ENCODE measurements at places on chromosomes 7 and 10.

GRCh38 chr7:15303357-15303756 lies 258.5 kb downstream of the AGMO start:
- DNase-seq = no peak

- DNase-seq = no peak
Observed at GRCh38 chr7:75795831-75796285, 17.7 kb downstream of the CCL24 start.

- no peak for DNase-seq
Observed at GRCh38 chr7:158685693-158686092, 18.9 kb downstream of the NCAPG2 start.

- no peak for DNase-seq
Observed at GRCh38 chr7:125065001-125065400, 135.4 kb upstream of the POT1 start.

- no peak for DNase-seq
Observed at GRCh38 chr10:124459395-124459794, 2.2 kb upstream of the LHPP start.

- DNase-seq = no peak
Observed at GRCh38 chr10:78653555-78653954, 415.2 kb upstream of the ZMIZ1 start.

GRCh38 chr7:2926896-2927405 lies 82.8 kb upstream of the GNA12 start:
- no peak for DNase-seq

GRCh38 chr7:96709381-96710228 lies at the start of gene SEM1:
Gene SEM1 (minus strand): TSS chr7:96709846. CDS start chr7:96709763, 83 bp downstream.
- DNase-seq = peak; percentile 56

DNA sequence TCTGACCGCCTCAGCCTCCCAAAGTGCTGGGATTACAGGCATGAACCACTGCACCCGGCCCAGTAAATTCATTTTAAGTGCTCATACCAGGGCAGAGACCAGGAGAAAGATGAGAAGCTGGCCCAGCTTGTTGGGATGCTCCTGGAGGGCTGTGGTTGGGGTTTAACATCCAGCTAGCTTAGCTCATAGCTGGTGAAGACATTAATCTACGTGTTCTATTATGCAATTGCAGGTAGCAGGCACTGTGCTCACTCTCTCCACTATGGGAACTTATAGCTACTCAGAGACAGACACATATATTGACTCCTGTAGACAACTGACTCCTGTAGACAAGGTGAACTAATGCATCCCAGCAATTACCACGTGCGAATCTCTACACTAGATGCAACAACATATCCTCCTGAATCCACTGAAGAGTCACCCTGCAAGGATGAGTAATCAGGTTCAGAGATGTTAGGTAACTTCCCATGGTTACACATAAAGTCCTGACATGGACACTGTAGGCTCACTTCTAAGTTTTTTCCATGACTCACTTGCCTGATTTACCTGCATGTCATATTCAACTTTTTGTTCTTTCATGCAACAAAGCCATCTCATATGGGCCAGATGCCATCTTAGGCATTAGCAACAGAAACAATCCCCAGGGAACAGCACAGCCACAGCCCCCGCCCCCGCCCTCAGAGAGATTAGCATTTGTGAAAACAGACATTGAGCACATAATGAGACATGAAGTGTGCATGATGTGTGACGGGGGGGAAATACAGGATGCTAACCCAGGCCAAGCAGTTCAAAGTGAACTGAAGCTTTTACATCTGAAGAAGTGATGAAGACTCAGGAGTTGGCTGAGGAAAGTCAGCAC lies 37.2 kb downstream of the ERLIN1 start:
- DNase-seq = no peak

DNA sequence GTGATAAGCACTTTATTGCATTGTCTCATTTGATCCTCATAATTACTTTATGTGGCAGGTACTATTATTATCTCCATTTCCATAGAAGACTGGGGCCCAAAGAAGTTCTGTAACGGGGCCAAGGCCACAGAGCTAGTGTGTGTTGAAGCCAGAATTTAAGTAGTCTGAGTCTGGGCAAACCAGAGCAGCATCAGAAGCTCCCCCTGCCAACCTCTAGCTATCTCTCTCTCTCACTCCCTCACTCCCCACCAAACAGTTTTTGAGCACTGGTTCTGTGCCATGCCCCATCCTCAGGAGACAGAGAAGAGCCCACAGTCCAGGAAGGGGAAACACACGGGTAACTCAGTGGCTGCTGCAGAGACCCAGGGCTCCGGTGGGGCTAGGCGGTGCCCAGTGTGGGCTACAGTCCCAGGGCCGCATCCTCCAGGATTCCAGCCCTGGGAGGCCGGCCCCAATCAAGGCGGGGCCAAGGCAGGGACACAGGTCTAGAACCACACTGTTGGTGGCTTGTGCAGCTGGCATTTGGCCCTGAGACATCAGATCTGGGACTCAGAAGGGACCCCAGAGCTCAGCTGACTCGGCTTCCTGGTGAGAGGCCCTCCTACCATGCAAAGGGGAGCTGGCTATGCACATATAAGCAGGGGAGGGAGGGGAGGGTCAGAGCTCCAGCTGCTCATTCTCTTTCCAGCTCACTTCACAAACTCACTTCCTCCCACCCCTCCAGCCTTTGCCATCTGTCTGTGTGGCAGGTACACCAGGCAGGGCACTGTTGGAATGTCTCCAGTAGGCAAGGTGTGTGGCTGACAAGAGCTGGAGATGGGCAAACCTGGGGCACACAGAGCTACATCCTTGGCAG lies 34.4 kb downstream of the COL13A1 start:
- DNase-seq = no peak

DNA sequence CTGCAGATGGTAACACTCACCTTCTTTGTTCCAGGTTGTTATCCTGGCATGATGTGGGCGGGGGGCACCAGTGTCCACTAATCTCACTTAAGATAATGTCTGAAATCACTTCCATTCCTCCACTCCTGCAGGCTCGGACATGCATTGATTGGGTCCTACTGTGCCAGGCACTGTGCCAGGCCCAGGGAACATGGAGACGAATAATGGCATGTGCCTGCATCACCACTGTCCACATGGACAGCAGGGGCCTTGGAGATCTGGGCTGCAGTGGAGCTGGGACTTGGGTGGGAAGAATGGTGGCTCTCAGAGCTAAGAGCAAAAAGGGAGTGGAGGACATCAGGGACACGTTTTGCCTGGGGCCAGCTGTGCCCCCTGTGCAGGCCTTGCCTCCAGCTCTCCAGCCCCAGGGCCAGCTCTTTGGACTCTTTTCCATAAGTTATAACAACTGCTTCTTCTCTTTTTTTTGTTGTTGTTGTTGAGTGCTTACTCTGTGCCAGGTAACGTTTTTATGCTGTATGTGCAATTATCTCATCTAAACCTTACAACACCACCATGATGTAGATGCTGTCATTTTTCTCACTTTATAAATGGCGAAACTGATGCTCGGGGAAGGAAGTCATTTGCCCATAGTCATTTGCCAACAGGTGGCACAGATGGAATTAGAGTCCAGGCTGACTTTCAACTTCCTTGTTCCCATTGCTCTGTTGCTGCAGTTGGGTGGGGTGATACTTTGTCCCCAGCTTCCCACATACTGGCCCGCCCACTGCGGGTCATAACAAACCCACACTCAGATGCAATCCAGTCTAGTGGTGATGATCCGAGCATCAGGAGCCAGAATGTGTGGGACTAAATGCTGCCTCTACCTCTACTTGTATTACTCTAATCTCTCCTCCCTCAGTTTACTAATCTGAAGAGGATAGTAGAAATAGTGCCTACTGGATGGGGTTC lies 19.1 kb downstream of the PLPP4 start:
- no peak for DNase-seq

- no peak for DNase-seq
Observed at GRCh38 chr7:139382439-139382838, 22.7 kb downstream of the LUC7L2 start.

DNA sequence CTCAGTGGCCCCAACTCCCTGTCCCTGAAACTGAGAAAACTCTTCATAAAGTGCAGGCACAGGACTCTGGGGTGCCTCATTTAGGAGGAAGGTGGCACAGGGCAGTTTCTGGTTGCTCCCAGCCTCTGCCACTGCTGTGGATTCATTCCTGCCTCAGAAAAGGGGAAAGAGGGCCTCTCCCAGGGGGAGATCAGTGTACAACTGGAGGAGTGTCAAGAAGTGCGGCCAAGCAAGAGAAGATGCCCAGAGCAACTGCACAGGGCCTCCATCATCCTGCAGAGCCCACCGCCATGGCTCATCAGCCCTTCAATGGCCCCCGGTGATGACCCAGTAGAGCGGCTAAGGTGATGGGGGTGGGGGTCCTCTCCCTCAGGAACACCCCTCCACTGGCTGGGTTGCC lies 150.3 kb downstream of the PLXNA4 start:
- no peak for DNase-seq

- DNase-seq = no peak
Observed at GRCh38 chr10:68125772-68126171, 16.5 kb downstream of the MYPN start.

DNA sequence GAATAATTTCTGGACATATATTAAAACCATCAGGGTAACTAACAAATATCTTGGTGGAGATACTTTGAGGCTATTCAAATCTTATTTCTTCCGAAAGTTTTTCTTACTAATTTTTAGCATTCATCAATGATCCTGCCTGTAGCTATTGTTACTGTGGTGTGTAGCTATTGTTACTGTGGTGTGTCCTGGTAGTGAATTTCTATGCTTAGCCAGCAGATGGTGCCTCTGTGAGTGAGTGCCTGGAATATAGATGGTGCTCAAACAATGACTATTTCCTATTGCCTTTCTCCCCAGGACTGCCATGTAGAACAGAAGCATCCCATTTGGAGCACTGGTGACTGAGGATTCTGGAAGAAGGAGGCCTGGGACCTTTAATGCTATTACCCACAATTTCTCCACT lies 245.7 kb downstream of the CCSER2 start:
- DNase-seq = no peak

DNA sequence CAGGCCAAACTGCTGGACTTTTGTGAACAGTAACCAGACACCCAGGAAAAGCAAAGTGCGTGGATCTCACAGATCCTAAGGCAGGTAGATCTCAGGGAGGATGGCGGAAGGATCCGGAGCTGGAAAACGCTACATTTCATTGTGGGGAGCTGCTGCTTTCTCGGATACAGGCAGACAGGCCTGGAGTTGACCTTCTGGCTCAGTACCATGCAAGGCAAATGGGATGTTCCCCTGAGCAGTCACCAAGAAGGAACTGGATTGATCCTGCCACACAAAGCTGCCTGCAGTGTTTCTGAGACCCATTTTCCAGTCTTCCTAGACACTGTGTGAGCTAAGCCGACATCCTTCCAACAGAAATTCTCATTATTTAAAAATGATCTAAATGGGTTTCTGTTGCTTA lies 65.5 kb downstream of the ZRANB1 start:
- no peak for DNase-seq

GRCh38 chr7:34322841-34323240 lies 335.2 kb upstream of the NPSR1 start:
- no peak for DNase-seq

- DNase-seq = no peak
Observed at GRCh38 chr10:77711683-77712049, 74.1 kb upstream of the KCNMA1 start.

DNA sequence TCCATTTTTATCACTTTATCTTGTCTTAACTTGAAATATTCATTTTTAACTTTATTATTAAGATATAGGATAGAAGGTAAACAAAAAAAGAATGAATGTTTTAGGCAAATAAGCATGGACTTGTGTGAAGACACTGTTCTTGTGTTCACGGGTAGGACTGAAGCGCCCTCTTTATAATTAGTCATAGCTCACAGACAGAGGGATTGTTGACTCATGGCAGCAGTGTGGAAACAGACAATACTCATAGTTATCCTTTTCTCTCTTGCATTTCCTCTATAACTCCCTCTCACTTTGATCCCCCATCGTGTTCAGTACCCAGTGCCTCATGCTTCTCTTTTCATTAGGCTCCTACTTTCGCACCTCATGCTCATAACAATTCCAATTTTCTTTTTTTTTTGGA lies 731.8 kb downstream of the PHTF2 start:
- DNase-seq = no peak

DNA sequence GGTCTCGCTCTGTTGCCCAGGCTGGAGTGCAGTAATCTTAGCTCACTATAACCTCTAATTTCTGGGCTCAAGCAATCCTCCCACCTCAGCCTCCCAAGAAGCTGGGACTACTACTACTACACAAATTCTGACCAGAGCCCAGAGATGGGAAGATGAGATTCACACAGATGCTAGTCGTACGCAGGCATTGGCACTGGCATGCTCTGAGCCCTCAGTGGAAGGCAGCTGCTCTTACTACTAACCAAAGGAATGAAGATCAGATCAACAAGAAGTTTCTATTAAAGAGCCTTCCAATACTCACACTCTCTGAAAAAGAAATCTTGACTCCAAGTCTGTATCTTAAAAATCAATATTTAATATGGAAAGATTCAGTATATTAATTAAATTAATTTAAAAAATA lies 10.7 kb downstream of the GDF2 start:
- no peak for DNase-seq

DNA sequence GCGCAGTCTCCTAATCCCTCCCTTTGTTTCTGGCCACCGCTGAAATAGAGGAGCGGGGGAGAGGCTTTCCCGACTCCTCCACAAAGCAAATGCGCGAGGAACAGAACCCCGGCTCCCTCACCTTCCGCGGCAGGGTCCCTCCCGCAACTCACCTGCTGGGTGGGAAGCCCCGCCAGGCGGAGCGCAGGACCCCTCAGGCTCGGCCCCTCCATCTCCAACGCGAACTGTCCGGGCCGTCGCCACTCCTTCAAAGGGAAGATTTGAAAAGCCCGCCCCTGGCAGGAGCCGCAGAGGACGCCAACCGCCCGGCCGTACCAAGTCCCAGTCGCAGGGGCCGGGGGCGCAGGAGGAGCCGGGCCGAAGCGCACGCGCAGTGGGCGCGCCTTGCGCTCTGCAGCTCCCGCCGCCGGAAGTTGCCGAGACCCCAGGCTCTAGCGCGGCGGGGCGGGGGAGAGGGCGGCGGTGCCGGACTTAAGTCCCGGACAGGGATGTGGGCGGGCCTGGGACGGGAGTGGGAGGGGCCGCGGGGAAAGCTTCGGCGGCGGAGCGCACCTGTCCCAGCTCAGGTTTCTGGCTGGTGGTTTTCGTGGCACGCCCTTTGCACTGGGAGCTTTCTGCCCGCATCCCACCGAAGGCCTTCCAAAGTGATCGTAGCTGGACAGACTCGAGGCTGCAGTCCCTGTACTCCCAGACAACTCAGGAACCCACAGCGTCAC lies at the start of gene RTKN2:
TSS of gene RTKN2 (minus strand) at position 446 of the 716 bp plus-strand sequence. CDS start at position 212, 234 bp downstream.
- DNase-seq = no peak

GRCh38 chr7:70047891-70048448 lies 449.7 kb downstream of the AUTS2 start:
- no peak for DNase-seq

DNA sequence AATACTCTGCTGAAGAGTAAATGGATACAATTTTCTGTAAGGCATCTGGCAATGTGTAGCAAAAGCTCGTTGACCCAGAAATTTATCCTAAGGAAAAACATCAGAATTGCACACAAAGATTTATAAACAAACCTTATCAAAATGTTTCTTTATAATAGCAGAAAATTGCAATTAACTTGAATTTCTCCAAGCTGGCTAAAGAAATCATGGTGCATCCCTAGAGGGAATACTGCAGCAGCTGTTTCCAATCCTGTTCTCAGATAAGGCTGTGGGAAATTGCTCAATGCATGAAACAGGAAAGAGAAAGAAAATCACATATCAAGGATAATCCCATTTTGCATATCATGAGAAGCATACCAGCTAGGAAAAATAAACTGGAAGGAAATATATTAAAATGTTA lies 18.7 kb downstream of the TACR2 start:
- DNase-seq = no peak

- DNase-seq = no peak
Observed at GRCh38 chr10:82796510-82796909, 921.5 kb downstream of the NRG3 start.
